Stimulated activated CD4-positive, alpha-beta T cell treated with anti-CD3 and anti-CD28 coated beads, Interleukin-12 subunit alpha, Interleukin-12 subunit beta, amount 100 ng/mL, for 48 hours (primary cell): ENCODE measurements at places on chromosomes 6 and 20.

DNA sequence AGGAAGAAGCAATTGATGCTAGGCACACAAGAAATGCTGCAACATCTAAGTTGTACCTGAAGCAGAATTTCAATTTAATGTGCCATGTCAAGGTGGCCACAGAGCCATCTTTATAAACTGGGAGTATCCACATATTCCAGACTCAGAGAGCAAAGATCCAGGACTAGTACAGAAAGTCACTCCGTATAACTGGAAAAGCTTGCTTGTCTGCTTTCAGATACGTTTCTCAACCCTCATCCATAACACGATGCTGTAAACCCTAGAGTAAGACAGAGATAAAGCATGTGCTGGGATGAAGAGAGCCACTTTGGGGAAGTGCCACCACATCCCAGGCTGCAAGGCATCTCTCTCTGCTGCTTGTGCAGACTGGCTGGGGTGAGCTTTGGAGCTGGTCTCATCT, 134.7 kb downstream of the PACRG start:
- no peak for DNase-seq

DNA sequence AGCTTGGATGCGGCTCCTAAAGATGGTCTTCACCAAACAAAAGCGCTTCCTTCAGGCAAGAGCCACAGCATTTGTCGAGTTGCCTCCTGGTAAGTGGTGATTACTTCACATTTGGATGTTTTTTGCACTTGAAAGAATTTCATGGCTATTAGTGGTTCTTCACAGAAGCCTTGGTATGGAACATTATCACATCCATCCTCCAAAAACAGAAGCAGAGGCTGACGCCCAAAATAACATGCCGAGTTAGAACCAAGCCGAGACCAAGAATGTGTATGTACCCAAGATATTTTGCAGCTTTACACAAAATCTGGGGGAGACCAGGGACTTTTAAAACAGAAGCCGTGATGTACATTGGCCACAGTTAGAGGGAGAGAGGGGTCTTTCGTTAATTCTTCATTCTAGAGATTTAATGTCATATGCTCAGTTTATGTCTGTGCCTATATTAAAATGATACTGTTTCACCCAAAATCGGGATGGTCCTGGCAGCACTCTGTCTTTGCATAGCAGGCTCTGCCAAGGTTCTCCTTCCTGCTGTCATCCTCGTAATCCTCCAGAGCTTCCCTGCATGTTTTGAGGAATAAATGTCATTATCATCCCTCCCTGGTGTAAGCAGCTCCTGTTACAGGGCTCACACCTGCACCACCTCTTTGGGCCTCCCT, 109.3 kb downstream of the TMEM242 start:
- no peak for DNase-seq

DNA sequence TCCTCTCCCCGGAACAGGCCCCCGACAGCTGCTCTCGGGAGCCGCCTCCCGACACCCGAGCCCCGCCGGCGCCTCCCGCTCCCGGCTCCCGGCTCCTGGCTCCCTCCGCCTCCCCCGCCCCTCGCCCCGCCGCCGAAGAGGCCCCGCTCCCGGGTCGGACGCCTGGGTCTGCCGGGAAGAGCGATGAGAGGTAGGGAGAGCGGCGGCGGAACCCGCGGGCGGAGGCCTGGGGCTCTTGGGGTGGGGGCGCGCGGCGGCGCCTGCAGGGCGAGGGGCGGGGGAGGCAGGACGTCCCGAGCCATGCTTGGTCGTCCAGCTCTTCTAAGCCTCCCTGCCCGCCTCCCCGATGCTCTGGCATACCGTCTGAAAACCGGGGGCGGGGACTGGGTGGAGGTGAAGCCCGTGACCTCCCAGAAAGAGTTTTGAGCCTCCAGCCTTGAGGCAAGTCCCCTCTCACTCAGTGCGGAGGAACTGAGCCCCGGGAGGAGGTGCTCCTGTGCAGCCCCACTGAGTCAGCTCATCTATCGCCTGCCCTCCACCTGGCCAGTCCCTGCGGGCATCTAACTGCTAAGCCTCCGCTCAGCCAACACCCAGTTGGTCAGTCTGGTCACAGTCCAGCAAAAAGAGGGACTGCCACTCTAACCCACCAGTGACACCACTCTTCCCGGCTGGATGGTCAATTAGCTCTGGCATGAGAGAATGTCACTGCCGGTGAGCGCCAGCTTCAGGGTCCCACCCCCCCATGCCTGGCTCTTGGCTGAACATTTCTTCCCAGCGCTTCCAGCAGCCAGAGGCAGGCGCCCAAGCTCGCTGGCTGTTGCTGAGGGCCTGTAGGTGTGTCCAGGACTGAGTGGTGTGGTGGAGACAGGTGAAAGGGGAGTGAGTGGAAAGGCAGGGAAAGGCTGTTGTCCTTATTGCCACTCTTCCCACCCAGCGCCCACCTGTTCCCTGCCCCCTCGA, 482 bp downstream of the DDR1 start:
- peak; percentile 29 for DNase-seq

DNA sequence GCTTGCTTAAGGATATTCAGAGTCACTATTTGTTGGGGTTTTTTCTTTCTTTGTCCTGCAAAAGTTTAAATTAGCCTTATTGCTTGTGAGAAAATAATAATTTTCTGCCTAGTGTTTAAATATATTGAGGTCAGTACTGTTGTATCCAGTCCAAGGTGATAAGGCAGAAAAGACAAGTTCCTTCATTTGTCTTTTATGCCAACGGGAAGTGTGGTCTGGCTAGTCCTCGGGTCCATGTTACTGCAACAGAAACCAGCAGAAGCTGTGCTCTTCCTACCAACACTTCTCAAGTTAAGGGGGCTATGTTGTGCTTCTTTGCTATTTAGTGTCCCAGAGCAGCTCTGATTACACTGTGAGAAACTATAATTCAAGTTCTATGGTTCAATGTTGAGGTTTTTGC, 301.1 kb downstream of the TBC1D7 start:
- DNase-seq: no peak

GRCh38 chr6:83893024-83893423, 33.5 kb downstream of the CYB5R4 start:
- no peak for DNase-seq

DNA sequence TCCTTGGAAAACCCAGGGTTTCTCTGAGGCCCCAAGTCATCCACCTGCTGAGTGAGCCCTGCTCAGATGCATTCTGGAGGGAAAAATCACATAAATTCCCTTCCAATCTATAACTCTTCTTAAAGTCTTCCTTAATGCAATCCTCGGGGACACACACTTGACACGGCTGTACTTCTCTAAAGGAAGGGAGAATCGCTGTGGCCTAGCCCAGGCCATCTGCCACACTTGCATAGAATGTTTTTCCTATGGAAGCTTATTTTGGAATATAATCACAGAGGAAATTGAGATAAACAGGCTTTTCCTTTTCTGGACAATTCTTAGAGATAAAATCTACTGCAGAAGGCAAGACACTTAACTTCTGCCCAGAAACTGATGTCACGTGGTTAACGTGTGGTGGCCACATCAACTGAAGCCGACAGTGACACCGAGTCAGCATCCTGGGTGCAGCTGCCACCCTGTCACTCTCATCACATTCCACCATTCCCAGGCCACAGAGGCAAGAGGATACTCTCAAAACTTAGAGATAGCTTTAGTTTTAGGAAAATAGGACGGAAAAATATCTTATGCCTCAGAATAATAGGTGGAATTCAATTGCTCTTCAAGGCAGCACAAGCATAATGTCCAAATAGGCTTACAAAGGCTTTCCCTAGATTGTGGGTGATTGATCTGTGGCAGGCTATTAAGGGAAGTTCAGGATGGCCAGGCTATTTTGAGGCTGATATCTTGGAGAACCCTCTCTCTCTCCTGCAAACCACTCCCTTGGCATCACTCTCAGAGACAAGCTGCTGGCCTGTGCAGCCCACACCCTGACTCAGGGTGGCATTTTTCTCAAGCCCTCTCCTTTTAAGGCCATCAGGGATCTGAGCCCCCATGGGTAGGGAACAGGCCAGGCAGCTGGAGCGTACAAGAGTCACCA, 29.6 kb downstream of the PSMB1 start:
- no peak for DNase-seq

DNA sequence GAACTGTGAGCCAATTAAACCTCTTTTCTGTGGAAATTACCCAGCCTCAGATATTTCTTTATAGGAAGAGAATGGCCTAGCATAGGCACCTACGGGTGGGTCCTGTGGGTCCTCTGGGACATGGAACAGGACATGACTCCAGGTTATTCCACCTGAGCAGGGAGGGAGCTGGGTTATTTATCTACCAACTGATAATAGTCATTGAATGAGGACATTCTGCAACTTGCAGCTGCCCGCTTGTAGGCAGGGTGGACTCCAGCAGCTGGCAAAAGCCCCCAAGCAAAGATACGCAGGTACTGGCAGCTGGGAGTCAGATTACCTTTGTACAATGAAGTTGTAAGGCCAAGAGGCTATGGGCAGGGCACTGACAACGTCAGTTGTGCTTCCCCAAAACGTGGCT, 1.4 kb upstream of the BANF2 start:
- no peak for DNase-seq

- DNase-seq: no peak
Measured at GRCh38 chr20:61810738-61811135, 254.9 kb downstream of the TAF4 start.

DNA sequence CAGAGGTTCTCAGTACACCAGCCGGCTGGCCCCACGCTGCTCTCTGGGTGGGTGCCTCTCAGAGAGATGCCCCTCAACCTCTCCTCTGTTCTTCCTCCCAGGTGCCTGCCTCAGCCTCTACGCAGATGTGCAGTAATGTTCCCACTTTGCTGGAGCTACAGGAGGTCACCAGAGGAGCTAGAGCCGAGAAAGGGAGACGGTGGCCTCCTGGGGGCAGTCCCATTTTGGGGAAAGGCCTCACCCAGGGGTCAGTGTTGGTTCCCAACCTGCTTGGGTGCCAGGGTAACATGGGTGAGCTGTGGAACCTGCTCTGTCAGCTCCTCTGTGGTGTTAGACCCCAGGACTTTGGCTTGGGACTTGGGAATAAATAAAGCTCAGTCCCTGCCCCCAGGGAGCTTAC, 145.3 kb upstream of the MLN start:
- DNase-seq: no peak

DNA sequence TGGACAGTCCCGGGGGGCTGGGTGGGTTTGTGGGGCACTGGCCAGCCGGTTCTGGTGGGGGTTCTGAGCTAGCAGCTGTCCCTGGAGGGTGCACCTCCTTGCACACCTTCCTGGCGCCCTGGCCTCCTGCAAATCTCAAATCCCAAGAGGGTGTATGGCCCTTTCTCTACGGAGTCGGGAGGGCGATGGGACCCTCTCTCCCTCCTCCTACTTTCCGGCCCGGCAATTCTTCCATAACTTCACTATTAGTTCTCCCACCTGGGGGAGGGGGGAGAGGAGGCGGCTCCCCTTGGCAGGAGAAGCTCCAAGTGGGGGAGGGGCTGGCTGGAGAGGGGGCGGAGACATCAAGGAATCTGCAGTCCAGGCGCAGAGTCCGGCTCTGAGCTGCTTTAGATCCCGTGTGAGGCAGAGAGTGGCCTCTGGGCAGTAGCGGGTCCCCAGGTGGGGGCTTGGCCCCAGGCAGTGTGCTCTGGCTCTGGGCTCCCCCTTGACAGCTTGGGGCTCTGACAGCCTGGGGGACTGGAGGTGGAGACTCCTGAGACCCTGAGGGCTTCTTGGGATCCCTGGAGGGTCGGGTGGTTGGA, 1.4 kb upstream of the LAMA5 start:
- DNase-seq: no peak

DNA sequence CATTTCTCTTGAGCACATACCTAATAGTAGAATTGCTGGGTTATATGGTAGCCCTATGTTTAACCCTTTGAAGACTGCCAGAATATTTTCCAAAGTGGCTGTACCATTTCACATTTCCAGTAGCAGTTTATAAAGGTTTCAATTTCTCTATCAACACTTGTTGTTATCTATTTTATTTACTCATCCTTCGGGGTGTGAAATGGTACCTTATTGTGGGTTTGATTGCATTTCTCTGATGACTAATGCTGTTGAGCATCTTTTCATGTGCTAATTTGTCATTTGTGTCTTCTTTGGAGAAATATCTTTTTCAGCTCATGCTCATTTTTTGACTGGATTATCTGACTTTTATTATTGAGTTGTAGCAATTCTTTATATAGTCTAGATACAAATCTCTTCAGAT, 5.4 kb downstream of the ENPP4 start:
- DNase-seq: no peak

- DNase-seq: no peak
Measured at GRCh38 chr6:20160541-20161283, 51.6 kb downstream of the MBOAT1 start.

GRCh38 chr20:22841846-22842245, 193.3 kb upstream of the SSTR4 start:
- no peak for DNase-seq

- DNase-seq: no peak
Measured at GRCh38 chr20:61638802-61639585, 386.9 kb downstream of the CDH4 start.

GRCh38 chr6:104126315-104127005, 733.3 kb downstream of the HACE1 start:
- DNase-seq: no peak

DNA sequence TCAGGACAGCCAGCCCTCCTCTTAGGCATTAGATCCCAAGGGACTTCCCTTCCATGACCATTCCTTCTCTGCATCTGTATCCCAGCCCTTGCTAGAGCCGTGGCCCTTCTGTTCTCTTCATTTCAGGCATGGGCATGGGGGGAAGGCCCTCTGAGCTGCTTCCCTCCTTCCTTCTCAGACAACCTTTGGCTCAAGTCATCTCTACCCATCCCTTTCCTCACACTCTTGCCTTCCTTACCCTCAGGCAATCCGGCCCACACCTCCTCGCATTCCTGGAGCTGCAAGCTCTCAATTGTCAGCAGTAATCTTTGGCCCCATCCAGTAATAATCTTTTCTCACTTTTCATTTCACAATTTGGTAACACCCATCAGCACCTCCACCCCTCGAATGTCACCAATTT, 426.9 kb upstream of the JARID2 start:
- no peak for DNase-seq

DNA sequence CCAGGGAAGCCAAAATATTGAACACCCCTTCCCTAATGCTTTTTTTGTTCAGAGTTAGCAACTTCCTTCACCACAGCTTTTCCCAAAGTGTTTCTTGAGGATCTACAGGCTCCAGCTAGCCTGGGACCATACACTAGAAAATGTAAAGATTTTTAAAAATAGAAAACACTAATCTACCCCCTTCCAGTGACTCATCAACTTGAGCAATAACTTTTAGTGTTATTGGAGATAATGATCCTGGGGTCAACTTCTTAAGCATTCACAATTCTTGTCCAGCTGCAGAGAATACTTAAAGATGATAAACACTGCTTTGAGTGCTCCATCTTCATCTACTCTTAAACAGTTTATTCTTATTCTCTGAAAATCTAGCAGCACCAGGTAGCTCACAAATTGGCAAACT, 131.6 kb downstream of the COL9A1 start:
- no peak for DNase-seq

- DNase-seq: no peak
Measured at GRCh38 chr6:18242062-18242851, 22.1 kb downstream of the DEK start.

GRCh38 chr20:8964959-8965562, 103.8 kb upstream of the PLCB4 start:
- no peak for DNase-seq

- DNase-seq: no peak
Measured at GRCh38 chr6:103405321-103405720, 1454.4 kb downstream of the HACE1 start.

- no peak for DNase-seq
Measured at GRCh38 chr6:20038410-20039204, 173.7 kb downstream of the MBOAT1 start.

GRCh38 chr6:129653746-129654145, 56.2 kb downstream of the ARHGAP18 start:
- no peak for DNase-seq

- no peak for DNase-seq
Measured at GRCh38 chr20:14829906-14830305, 492.5 kb upstream of the FLRT3 start.
